ENCODE measurements at places on chromosomes 16 and 17. TPM values are rescaled to one million over a fixed set of nuclear protein-coding genes. Genes with fewer than 3 reads are reported as not detected.

GRCh38 chr16:80122115-80122514 is 418.7 kb upstream of the DYNLRB2 start:
- no peaks in the 10 kb centered on the region for H3K36me3 ChIP-seq
- DNase-seq, result no peak
- H3K27me3 ChIP-seq, result peaks cover 42% of the 10 kb centered on the region
- H3K4me3 ChIP-seq, result no peak overlapping the region
- H3K27ac ChIP-seq, result no peak overlapping the region

DNA sequence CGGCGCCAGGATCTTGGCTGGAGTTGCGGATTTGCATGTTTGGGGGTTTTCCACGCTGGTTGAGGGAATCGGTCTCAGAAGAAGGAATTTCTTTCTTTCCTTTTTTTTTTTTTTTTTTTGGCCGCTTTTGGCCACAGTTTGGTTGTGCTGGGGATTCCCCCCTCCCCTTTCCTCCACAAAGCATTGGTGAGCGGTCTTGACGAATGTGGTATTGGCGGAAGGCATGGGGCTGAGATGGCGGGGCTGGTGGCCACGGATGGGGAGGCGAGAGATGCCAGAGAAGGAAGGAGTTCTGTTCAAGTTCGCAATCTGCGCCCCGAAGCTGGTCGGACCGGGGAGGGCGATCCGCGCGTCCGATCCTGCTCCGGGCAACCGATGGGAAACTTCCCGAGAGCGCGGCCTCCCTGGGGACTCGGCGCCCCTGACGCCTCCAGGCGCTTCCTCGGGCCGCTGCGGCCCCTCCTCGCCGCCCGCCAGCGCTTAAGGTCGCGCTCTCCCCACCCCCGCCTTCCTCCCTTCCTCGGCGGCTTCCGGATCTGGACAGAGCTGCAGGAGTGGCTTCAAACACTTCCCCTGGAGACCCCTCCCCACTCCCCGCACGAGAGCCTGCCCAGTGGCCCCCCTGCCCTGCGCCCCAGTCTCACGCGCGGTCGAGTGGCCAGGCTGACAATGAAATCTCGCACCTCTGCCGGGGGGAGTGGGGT is 43.2 kb downstream of the RAI1 start:
- H3K36me3 ChIP-seq, result peaks cover 7% of the 10 kb centered on the region
- DNase-seq, result no peak
- H3K4me3 ChIP-seq, result peak overlapping the region; percentile 93
- no peak overlapping the region for H3K27ac ChIP-seq
- peaks cover 20% of the 10 kb centered on the region for H3K4me1 ChIP-seq
- H3K27me3 ChIP-seq, result peaks cover 28% of the 10 kb centered on the region

DNA sequence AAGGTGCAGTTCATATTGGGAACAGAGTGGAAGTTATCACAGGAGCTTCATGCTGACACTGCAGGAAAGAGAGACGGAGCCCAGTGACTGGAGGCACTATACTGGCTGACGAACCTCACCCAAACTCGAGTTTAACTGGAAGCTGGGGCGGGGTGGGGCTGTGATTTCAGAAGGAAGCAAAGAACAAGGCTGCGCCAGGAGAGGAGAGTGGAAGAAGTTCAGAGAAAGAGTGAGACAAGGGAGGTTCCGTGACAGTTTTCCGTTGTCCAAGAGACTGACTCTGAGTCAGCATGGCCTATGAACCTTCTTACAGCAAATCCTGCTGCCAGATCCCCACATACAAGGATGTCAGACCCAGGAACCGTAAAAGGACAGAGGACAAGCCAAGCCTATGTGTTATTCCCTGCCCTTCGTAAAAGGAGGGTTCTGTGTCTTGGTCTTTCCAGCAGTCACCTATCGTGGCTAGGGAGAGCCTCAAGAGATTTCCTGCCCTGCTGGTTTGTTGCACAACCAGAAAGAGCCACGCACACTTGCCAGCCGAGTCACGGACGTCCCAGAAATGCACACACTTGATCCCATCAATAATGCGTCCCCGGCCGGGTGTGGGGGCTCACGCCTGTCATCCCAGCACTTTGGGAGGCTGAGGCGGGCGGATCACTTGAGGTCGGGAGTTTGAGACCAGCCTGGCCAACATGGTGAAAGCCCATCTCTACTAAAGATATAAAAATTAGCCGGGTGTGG is 5.1 kb downstream of the PITPNA start:
- H3K36me3 ChIP-seq, result no peaks in the 10 kb centered on the region
- no peaks in the 10 kb centered on the region for H3K27me3 ChIP-seq
- DNase-seq, result no peak

- no peak overlapping the region for H3K4me3 ChIP-seq
- no peaks in the 10 kb centered on the region for H3K36me3 ChIP-seq
- no peak overlapping the region for H3K27ac ChIP-seq
- H3K27me3 ChIP-seq, result peaks cover 7% of the 10 kb centered on the region
- DNase-seq, result no peak
These were observed 535.4 kb upstream of the C16orf82 start for GRCh38 chr16:26531290-26531730.

- no peaks in the 10 kb centered on the region for H3K27me3 ChIP-seq
- peak overlapping the region; percentile 97 for H3K27ac ChIP-seq
- H3K36me3 ChIP-seq, result peaks cover 9% of the 10 kb centered on the region
- DNase-seq, result no peak
These were observed 2.3 kb downstream of the BANP start for GRCh38 chr16:87953308-87954215.

- no peak overlapping the region for H3K4me3 ChIP-seq
- H3K27ac ChIP-seq, result no peak overlapping the region
- no peak for DNase-seq
- H3K4me1 ChIP-seq, result peaks cover 16% of the 10 kb centered on the region
- H3K27me3 ChIP-seq, result no peaks in the 10 kb centered on the region
These were observed 85.1 kb downstream of the SOCS1 start for GRCh38 chr16:11170696-11171447.

- peak overlapping the region; percentile 43 for H3K27ac ChIP-seq
- H3K27me3 ChIP-seq, result no peaks in the 10 kb centered on the region
- peaks cover 2% of the 10 kb centered on the region for H3K36me3 ChIP-seq
- H3K4me3 ChIP-seq, result peak overlapping the region; percentile 89
- no peak for DNase-seq
These were observed 836 bp upstream of the MMP15 start for GRCh38 chr16:58024486-58025350.

- no peak for DNase-seq
- H3K27ac ChIP-seq, result peak overlapping the region; percentile 97
- no peaks in the 10 kb centered on the region for H3K27me3 ChIP-seq
- H3K4me3 ChIP-seq, result peak overlapping the region; percentile 87
These were observed 35.4 kb downstream of the CDRT15 start for GRCh38 chr17:14201021-14201987.

- peak overlapping the region; percentile 80 for H3K27ac ChIP-seq
- peaks cover 17% of the 10 kb centered on the region for H3K4me1 ChIP-seq
- no peaks in the 10 kb centered on the region for H3K27me3 ChIP-seq
- H3K4me3 ChIP-seq, result peak overlapping the region; percentile 39
- DNase-seq, result peak; percentile 81
These were observed 15.4 kb downstream of the FLYWCH1 start for GRCh38 chr16:2927010-2927646.

GRCh38 chr17:62618647-62619416 is 8.6 kb upstream of the MRC2 start:
- H3K27ac ChIP-seq, result no peak overlapping the region
- H3K4me3 ChIP-seq, result no peak overlapping the region
- H3K4me1 ChIP-seq, result peaks cover 2% of the 10 kb centered on the region
- no peaks in the 10 kb centered on the region for H3K27me3 ChIP-seq

GRCh38 chr16:54462771-54463170 is 176.2 kb upstream of the IRX3 start:
- H3K4me1 ChIP-seq, result no peaks in the 10 kb centered on the region
- DNase-seq, result no peak
- H3K27me3 ChIP-seq, result no peaks in the 10 kb centered on the region
- no peaks in the 10 kb centered on the region for H3K36me3 ChIP-seq
- no peak overlapping the region for H3K4me3 ChIP-seq

- no peaks in the 10 kb centered on the region for H3K27me3 ChIP-seq
- H3K4me1 ChIP-seq, result peaks cover 5% of the 10 kb centered on the region
- H3K36me3 ChIP-seq, result no peaks in the 10 kb centered on the region
These were observed 29.4 kb upstream of the CACNG5 start for GRCh38 chr17:66805567-66805966.

DNA sequence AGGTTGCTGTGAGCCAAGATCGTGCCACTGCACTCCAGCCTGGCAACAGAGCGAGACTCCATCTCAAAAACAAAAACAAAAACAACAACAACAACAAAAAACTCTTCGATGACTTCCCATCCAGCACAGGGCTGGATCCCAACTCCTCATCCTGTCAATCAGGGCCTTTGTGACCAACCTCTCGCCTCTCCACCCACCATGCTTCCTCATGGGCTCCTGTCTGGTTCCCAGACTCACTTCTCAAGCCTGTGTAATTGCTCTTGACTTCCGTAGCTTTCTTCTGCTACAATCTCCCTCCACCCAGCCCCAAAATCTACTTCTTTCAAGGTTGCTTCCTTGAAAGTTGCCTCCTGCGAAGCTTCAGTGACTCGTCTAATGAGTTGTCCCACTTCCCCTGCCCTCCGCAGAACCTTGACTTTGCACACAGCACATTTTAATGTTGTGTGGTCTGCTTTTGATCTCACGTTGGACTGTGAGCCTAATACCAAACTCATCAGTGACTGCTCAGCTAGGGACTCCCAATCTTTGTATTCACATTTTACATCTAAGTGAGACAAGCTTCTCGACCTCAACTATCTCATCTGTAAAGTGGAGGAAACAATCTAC is 936 bp upstream of the RASL10B start:
- DNase-seq, result no peak
- H3K27me3 ChIP-seq, result peaks cover 8% of the 10 kb centered on the region
- peaks cover 15% of the 10 kb centered on the region for H3K4me1 ChIP-seq

GRCh38 chr16:50548125-50548908 is at the start of gene NKD1:
TSS of gene NKD1 (plus strand) at chr16:50548396. CDS start at chr16:50548554, 158 bp downstream.
- H3K27me3 ChIP-seq, result no peaks in the 10 kb centered on the region
- peaks cover 3% of the 10 kb centered on the region for H3K36me3 ChIP-seq
- peak within 1 kb of the TSS; percentile 90 for H3K27ac ChIP-seq
- H3K4me1 ChIP-seq, result peaks cover 18% of the 10 kb centered on the region

- peaks cover 5% of the 10 kb centered on the region for H3K27me3 ChIP-seq
- no peak overlapping the region for H3K27ac ChIP-seq
- H3K36me3 ChIP-seq, result no peaks in the 10 kb centered on the region
- H3K4me3 ChIP-seq, result no peak overlapping the region
- H3K4me1 ChIP-seq, result no peaks in the 10 kb centered on the region
These were observed 37.4 kb downstream of the RHBDL3 start for GRCh38 chr17:32302860-32303649.

- peaks cover 5% of the 10 kb centered on the region for H3K36me3 ChIP-seq
- DNase-seq, result no peak
- H3K4me3 ChIP-seq, result no peak overlapping the region
- peak overlapping the region; percentile 9 for H3K27ac ChIP-seq
- H3K4me1 ChIP-seq, result peaks cover 4% of the 10 kb centered on the region
These were observed 13.3 kb upstream of the MARCHF10 start for GRCh38 chr17:62821189-62822079.

- no peak for DNase-seq
- H3K27me3 ChIP-seq, result no peaks in the 10 kb centered on the region
- H3K4me1 ChIP-seq, result no peaks in the 10 kb centered on the region
- no peaks in the 10 kb centered on the region for H3K36me3 ChIP-seq
- no peak overlapping the region for H3K27ac ChIP-seq
These were observed 361.0 kb upstream of the PMFBP1 start for GRCh38 chr16:72532906-72533410.

DNA sequence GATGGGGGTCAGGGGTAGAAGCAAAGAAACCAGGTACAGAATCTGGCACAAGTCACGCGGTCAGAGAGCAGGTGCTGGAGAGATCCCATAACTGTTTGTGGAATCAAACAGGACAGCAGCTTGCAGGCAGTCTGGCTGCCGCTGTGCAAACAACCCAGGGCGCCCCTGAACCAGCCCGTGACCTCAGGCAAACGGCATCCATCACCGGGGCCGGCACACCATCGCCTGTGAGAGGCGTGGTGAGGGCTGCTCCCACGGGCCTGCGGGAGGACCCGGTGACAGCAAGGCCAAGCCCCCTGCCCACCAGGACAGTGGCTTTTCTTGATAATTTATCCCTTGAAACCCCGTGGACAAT is 47.9 kb downstream of the CBFA2T3 start:
- H3K27ac ChIP-seq, result no peak overlapping the region
- no peaks in the 10 kb centered on the region for H3K36me3 ChIP-seq
- no peak overlapping the region for H3K4me3 ChIP-seq
- H3K27me3 ChIP-seq, result peaks cover 4% of the 10 kb centered on the region

DNA sequence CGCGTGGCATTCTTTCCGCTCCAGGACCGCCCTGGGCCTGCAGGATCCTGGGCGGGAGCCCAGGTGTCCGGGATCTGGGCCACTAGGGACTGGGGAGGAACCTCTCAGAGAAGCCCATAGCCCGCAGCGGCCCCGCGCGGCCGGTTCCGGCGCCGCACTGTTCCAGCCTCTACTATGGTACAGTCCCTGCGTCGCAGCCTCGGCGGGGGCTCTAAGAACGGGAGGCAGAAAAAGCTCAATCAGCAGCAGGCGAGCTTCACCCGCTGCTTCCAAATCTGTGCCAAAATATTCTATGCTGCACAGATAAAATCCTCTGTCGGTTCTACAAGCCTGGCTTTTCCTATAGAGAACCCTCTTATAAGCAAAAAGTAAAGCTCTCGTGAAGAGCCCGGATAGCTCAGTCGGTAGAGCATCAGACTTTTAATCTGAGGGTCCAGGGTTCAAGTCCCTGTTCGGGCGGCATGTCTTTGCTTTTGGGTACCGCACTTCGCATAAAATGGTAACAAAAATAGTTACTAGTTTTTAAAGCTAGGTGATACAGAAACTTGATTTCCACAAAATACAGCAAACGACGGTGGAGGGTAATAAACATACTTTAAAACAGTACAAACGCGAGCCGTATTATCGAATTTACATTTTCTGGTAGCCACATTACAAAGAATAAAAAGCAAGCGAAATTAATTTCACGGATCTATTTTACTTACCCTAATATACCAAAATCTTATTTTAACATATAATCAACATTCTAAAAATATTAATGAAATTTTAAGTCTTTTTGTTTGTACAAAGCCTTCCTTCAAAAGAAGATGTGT is 661 bp upstream of the ALOXE3 start:
- H3K27me3 ChIP-seq, result peaks cover 66% of the 10 kb centered on the region
- DNase-seq, result peak; percentile 73
- H3K4me3 ChIP-seq, result peak overlapping the region; percentile 97
- peaks cover 50% of the 10 kb centered on the region for H3K4me1 ChIP-seq

GRCh38 chr17:66228887-66229782 is at the start of gene APOH:
TSS of gene APOH (minus strand) at chr17:66229415. CDS start at chr17:66229379, 36 bp downstream.
- peaks cover 6% of the 10 kb centered on the region for H3K36me3 ChIP-seq
- H3K27me3 ChIP-seq, result peaks cover 8% of the 10 kb centered on the region
- no peak for DNase-seq
- H3K27ac ChIP-seq, result no peak within 1 kb of the TSS
- H3K4me1 ChIP-seq, result peaks cover 12% of the 10 kb centered on the region

The HCRT gene
- total RNA-seq, result not detected

The SKAP1 gene
- 136 TPM for total RNA-seq

The TMEM98 gene
- not detected for total RNA-seq

The CCL8 gene
- total RNA-seq, result not detected

The POLG2 gene
- total RNA-seq, result 39.0 TPM

The KCNJ18 gene
- total RNA-seq, result not detected

The KRT25 gene
- not detected for total RNA-seq

The PHF12 gene
- total RNA-seq, result 164 TPM

The KRT39 gene
- total RNA-seq, result not detected

The AOC2 gene
- 1.9 TPM for total RNA-seq

The FLOT2 gene
- total RNA-seq, result 132 TPM

The CCDC144A gene
- total RNA-seq, result 9.9 TPM

Measured in T-helper 17 cell (primary cell).